HAP-1 (cell line): ENCODE measurements at places on chromosomes 3 and 15.

GRCh38 chr3:72310419-72311380 lies 525.8 kb upstream of the PROK2 start:
- peak; percentile 46 for DNase-seq

- DNase-seq = peak; percentile 9
These were observed 269.2 kb upstream of the CNTN3 start for GRCh38 chr3:74883690-74884089.

DNA sequence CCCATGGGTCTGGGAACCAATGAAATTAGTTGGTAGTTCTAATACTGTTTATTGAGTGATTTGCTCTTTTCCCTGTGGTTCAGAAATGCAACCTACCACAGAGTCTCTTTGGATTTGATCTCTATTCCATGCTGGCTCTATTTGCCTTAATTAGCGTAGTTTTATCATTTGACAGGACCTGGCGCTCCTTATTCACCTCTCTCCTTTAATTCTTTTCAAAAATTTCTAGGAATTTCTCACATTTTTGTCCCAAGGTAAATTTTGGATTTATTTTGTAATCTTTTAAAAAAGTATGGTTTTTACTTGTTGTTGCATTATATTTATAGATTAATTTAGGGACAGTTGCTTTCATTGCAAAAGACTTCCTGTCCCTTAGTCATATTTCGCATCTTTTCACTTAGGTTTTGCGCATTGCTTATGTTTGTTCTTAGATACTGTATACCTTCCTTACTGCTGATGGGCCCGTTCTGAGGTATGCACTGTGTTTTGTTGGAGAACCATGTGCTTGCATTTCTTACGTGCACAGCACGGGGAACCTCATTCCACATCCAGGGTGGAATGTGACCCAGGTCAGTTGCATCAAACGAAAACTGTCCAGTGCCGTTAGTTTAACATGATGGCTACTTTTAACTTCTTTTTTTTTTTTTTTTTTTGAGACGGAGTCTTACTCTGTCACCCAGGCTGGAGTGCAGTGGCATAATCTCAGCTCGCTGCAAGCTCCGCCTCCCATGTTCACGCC lies 27.0 kb downstream of the SENP5 start:
- no peak for DNase-seq

DNA sequence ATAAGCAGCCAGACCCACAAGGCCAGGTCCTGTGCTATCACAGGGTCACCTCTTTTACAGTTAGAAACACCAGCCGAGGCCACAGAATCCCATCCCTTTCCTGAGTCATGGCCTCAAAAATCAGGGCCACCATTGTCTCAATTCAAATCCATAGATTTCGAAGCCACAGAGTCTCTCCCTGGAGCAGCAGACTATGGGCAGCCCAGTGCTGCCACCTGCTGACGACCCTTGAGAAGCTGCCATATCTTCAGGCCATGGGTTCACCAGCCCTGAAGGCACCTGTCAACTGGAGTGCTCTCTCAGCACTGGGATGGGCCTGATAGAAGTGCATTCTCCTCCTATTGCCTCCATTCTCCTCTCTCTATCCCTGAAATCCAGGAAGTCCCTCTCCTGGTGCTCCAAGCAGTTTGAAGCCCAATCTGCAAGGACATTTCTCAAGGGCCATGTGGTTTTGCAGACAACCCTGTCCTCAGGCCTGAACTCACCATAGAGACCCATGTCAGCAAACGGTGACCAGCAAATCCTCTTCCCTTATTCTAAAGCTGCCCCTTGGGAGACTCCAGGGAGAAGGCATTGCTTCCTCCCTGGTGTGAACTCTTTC lies 39.6 kb downstream of the TGM4 start:
- peak; percentile 80 for DNase-seq

- DNase-seq = no peak
These were observed 298.6 kb downstream of the ADAMTS17 start for GRCh38 chr15:100043068-100043641.

DNA sequence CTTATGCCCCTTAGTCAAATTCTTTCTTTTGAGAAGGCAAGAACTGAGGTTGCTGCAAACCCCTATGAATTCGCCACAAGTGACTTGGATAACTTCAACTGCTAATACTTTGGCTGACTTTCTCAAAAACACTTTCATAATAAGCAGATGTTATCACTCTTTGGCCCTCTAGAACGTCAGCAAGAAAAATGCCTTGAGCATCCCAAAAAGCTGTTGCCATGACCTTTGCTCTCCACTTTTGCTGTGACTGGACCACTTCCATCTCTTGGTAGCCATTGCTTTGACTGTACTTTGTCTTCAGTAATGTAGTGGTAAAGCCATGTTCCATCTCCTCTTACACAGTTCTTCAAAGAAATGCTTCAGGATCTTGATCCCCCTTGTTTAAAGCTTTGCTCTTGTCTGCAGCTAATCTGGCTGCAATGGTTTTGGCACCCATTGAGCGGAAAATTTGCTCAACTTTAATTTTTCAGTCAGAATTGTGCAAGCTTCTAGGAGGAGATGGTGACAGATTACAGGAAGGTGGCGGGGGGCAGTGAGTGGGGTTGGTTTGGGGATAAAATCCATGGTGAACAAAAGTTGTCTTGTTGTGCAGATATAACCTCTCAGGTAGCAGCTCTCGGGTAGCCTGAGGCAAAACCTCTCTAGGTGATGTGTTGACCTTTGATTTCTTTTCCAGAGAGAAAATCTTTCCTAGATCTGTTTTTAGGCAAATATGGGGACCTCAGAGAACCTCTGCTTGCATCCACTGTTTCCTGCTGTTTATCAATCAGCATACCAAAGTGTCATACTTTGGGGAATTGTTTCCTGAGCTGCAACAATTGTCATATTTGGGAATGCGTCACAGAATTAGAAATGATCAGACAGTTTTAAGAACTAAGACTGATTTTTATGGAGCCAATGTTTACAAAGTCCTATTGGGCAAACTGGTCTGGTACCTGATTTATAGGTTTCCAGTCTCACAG lies 83.6 kb downstream of the CCR1 start:
- DNase-seq = no peak

- no peak for DNase-seq
These were observed 234.3 kb downstream of the SQOR start for GRCh38 chr15:45869034-45869668.

GRCh38 chr15:95929232-95929846 lies 401.2 kb upstream of the NR2F2 start:
- no peak for DNase-seq

GRCh38 chr3:185961675-185962232 lies 23.9 kb upstream of the TRA2B start:
- DNase-seq = no peak

DNA sequence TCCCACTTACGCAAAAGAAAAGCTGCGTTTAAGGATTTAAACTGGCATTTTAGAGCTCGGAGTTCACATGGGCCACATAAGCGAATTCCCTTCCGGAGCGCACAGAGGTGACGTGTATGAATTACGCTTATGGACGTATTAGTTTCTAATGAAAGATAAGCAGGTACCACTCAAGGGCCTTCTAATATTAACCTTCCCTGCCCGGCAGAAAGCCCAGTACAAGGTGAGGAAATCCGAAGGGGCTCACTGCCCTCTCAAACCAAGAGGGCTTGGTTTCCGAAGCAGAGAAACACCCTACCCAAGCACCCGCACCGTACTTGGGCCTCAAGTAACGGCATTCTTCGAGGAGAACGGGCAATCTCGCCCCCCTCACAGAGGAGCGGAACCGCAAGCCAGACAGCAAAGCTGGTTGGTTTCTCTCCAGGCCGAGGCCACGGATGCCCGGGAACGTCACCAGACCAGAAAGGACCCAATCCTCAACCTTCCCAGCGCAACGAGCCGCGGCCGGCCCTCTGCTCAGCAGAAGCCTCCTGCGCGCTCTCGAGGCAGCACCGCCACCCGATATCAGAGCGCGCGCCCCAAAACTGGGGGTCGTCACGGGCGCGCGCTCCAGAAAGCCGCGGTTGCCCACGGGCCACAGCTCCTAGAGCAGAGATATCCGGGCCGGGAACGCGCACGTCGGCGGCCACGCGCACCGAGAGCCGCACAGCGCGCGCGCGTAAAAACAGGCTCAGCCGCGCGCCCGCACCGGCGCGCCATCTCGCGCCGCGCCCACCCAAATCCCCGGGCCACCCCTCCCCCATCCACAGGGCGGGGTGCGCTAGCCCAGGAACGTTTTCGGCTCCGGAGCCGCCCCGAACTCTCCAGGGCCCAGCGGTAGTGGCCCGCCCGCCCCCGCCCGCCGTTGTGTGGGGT lies 676 bp downstream of the QRICH1 start:
- peak; percentile 50 for DNase-seq

GRCh38 chr3:64143409-64144130 lies 81.7 kb downstream of the PRICKLE2 start:
- no peak for DNase-seq

DNA sequence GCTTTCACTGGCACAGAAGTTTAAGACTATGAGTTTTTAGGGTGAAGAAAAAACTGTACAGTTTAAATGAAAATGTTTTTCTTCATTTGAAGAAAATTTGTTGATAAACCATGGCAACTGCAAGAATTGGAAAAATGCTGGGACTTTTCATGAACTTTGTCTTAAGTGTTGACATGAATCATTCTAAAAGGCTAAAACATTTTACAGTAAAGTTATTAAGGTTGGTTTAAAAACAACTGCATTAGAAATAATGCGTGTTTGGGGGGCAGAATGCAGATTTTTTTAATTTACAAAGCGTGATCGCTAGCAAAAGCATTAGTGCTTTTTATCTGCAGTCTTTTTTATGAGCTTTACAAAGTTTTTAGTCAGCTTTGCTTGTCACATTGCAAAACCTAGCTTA lies 601.9 kb upstream of the TGFBR2 start:
- no peak for DNase-seq

DNA sequence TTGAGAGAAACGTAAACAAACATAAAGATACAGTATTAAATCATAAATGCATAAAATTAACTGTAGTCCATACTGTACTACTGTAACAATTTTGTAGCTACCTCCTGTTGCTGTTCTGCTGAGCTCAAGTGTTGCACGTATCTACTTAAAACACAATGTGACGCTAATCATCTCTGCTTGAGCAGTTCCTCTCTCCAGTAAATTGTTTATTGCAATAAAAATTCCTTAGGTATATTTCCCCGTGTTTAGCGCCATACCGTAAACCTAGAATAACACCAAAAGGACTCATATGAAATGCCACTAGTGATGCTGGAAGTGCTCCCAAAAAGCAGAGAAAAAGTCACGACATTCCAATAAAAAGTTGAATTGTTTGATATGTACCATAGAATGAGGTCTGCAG lies 152.3 kb downstream of the LRRN1 start:
- no peak for DNase-seq

GRCh38 chr3:16670191-16670590 lies 65.0 kb upstream of the DAZL start:
- DNase-seq = no peak

DNA sequence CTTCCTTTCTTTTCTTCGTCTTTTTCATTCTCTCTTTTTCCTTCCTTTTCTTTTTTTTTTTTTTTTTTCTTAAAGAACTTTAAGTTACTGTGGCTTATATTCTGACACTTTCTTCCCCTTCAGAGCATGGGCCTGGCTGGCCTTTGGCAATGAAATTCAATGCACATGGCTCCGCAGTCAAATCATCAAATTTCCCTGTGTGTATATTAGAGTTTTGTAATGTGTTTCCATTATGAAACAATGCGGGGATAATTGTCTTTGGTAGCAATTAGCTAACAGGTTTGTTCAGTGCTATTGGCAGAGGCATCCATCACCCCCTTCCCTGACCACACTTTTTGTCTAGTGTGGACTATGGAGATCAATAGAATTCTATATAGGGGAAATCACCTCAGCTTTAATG lies 80.5 kb downstream of the CDIN1 start:
- no peak for DNase-seq

DNA sequence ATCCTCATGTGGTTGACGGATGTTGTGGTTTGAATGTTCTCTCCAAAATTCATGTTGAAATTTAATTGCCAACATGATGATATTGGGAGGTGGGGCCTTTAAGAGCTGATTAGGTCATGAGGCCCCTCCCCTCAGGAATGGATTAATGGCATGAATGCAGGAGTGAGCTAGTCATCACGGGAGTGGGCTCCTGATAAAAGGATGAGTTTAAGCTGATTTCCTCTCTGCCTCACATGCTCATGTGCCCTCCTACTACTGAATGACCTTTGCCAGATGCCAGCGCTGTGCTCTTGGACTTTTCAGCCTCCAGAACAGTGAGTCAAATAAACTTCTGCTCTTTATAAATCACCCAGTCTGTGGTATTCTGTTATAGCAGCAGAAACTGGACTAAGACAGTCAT lies 111.2 kb downstream of the MYO5A start:
- DNase-seq = no peak

DNA sequence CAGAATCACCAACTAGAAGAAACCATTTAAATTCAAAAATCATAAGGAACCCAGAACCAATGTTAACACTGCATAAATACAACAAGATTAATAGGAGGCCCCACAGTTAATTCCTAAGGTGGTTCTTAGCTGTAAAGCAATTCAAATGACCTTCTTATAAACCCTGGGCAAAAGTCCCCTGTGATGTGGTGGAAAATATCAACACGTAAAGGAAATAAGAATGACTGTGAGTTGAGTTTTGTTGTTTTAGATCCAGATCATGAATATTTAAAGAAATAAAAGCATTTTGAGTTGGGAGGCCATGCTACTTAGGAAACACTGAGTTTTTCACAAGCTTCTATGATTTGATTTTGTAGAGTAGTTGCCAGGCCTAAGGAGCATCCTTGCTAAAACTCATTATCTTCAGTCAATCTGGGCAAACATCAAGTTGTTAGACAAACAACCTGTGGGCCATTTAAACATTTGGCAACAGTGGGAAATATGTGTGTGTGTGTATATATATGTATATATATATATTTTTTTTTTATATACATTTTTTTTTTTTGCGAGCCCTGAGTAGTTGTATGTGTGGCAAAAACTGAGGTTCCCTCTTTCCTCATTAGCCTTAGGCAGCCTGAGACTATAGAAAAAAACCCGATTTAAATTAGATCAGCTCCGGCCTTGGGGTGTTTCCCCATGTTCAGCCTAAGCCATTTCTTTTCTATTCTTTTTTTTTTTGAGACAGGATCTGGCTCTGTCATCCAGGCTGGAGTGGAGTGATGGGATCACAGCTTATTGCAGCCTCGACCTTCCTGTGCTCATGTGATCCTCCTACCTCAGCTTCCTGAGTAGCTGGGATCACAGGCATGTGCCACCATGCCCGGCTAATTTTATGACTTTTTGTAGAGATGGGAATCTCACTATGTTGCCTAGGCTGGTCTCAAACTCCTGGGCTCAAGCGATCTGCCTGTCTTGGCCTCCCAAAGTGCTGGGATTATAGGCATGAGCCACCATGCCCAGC lies 8.0 kb upstream of the PXK start:
- no peak for DNase-seq

DNA sequence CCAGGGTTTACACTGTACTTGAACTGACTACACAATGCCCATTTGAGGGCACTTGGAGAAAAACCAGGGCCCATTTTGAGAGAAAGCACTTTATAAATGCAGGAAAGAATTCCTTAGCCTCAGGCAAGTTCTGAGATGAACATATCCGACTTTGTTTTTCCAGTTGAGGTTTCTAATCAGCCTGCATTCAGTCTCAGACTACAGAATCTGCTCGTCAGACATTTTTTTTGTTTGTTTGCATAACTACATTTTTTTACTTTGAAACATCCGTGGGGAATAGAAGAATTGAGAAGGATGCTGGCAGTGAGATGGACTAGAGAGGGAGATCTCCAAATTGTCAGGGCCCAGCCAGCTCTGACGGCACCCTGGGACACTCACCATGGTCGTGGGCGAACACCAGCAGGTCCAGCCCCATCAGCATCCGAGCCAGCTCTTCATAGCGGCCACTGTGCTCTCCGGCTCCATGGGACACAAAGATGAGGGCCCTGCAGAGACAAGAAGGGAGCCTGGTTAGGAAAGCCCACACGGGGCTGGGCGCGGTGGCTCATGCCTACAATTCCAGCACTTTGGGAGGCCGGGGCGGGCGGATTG lies 40.8 kb downstream of the MGLL start:
- DNase-seq = no peak

- no peak for DNase-seq
These were observed 73.5 kb downstream of the CLASP2 start for GRCh38 chr3:33644582-33644981.
